ENCODE measurements at places on chromosomes 2 and 18.

DNA sequence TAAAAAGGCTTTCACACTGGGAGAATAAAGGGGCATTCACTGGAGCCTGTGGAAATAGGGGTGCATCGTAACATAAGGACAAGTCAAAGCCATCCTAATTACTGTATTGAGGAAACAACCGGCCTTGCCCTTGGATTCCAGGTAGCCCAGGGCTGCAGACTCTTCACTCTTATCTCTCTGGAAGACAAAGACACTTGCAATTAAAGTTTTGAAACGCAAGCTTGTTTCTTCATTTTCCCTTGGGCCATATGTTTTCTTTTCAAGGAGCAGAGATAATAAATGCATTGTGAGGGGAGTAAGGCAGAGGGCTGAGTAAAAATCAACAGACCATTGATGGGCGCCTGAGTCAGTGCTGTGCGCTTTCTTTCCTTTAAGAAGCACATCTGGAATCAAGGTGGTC, 11.5 kb downstream of the TNFRSF11A start:
- no peak for DNase-seq

GRCh38 chr18:64090876-64091275, 58.0 kb downstream of the LINC00305 start:
- no peak for DNase-seq

DNA sequence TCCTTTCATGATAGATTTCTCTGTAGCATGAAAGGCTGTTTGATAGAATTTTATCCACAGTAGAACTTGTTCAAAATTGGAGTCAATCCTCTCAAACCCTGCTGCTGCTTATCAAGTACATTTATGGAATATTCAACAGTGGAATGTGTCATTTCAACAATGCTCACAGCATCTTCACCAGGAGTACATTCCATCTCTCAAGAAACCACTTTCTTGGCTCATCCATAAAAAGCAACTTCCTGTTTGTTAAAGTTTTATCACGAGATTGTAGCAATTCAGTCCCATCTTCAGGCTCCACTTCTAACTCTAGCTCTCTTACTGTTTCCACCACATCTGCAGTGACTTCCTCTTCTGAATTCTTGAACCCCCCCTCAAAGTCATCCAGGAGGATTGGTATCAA, 29.4 kb downstream of the PDCL3 start:
- no peak for DNase-seq

GRCh38 chr18:46344416-46345180, 240.4 kb downstream of the HAUS1 start:
- no peak for DNase-seq

DNA sequence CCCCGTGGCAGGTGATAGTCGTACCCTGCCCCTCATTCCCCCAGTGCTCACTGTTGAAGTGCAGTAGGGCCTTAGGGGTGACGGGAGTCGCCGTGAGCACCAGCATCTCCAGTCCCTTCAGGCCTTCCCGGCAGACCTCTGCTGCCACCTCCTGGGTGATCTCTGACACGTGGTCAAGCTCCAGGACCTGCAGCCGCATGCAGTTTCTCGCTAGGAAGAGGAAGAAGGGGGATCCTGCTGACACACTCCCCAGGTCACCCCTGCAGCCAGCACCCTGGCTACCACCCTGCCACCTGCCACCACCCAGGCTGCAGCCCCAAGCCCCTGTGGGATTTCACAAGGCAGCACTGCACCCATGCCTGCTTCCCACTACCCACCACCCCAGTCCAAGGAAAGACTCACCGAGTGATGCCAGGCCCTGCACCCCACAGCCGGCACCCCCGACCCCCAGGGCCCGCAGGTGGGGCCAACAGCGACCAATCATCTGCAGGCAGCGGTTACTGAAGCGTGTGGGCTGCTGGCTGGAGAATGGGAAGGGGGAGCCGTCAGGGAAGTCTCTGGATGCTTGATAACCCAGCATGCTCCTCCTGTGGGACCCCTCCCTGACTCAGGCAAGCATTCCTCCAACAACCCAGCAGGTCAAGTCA, 23.8 kb downstream of the FBXO41 start:
- peak; percentile 10 for DNase-seq

GRCh38 chr2:192072261-192072660, 122.5 kb downstream of the TMEFF2 start:
- no peak for DNase-seq

- no peak for DNase-seq
Observed at GRCh38 chr2:21860907-21861306, 737.1 kb downstream of the TDRD15 start.

GRCh38 chr2:240277073-240277806, 136.8 kb upstream of the OTOS start:
- DNase-seq, result peak; percentile 48

DNA sequence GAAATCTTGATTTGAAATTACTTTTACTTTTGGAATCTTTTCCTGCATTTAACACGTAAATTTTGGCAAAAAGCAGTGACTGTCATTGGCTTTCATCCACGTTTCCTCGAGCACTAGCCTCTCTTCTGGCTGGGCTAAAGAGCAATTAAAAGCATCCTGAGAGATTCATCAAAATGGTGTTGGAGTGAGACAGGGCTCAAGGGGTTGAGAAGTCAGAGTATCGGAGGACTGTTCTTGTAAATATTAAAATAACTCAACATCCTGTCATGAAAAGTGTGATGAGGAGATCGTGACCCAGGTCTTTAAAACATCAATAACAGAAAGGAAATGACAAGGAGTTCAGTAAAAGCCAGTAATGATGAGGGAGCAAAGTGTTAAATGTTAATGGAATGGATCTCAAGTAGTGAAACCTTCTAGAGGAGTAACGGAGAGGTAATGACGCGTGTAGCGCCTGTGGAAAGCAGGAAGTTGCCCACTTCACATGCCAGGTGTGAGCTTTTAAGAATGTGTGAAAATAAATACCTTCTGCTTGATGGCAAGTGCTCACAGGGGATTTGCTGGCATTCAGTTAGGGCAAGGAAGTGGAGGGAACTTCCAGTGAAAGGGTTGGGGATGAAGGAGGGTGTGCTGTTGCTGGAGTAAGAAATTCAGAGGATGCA, 754.4 kb downstream of the ADCYAP1 start:
- DNase-seq, result no peak

DNA sequence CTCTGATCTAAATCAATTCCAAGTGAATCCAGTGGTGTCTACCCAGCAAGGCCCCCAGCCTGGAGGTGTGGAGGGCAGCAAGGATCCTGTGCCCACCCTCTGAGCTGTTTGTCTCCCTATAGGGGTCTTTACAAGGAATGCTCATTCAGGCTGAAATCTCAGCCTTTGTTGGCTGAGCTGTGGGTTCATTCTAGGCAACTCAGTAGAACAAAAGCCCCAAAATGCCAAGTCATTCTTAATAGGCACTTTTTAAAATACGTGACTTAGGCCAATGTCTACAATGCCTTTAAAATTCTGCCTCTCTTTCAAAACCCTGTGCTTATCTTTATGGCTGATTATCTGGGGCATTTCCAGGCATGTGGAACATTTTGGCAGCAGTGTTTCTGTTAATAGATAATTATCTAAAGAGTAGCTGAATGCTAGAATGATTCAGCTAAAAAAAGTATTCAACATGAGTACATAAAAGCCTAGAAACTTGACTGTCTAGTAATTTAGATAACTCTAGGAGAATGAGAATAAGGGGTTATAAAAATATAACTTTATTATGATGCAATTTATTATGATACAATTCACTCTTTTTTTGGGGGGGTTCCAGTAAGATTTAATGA, 7.4 kb downstream of the UGT1A6 start:
- peak; percentile 96 for DNase-seq

DNA sequence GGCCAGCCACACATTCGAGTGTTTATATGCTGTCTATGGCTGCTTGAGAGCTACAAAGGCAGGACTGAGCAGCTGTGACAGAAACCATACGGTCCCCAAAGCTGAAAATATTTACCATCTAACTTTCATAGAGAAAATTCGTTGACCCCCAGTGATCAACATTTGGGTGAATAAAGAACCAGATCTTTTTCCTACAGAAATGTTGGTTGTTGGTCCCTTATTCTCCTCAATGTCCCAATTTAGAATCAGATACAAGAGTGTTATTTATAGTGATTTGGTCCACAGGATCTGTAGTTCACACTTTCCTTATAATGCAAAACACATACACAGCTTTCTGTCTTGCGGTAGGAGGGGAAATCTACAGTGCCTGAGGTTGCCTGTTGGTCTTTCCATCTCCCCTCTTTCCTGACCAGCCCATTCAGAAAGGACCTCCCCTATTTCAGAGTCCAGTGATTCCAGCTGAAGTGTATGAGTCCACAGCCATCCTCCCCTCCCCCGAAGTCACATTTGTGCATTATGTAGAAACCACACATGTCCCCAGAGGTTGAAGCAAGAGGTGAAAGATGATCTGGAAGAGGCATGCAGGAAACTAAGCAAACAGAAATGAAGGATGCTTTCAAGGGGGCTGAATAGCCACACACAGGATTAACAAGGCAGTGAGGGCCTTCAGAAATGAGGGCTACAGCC, 61.9 kb downstream of the SPRED2 start:
- no peak for DNase-seq

DNA sequence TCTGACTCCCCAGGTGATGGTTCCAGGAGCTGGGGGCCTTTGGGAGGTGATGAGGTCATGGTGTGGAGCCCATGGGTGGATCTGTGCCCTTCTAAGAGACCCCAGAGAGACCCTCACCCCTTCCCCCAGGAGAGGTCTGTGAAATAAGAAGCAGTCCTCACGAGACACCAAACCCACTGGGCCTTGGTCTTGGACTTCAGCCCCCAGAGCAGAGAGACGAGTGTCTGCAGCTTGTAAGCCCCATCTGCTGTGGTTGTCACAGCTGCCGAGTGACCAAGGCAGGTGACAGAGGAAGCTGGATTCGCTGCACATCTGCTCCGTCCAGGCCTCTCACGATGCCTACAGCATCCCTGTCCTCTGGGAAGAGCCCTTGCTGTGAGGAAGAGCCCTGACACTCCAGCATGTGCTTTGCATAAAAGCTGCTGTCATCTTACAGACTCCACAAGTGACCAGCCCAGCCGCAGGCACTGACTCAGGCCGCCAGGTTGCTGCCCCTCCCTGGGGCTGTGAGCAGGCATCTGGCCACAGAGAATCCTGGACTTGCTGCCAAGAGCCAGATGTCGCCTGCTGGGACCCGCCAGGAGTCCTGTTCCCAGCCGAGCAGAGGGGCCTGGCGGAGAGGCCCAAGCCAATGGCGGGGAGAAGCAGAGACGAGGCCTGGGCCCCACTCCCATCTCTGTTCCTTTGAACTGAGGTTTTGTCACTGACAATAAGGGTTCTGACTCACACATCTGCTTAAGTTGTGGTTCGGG, 150.8 kb downstream of the PXDN start:
- no peak for DNase-seq

DNA sequence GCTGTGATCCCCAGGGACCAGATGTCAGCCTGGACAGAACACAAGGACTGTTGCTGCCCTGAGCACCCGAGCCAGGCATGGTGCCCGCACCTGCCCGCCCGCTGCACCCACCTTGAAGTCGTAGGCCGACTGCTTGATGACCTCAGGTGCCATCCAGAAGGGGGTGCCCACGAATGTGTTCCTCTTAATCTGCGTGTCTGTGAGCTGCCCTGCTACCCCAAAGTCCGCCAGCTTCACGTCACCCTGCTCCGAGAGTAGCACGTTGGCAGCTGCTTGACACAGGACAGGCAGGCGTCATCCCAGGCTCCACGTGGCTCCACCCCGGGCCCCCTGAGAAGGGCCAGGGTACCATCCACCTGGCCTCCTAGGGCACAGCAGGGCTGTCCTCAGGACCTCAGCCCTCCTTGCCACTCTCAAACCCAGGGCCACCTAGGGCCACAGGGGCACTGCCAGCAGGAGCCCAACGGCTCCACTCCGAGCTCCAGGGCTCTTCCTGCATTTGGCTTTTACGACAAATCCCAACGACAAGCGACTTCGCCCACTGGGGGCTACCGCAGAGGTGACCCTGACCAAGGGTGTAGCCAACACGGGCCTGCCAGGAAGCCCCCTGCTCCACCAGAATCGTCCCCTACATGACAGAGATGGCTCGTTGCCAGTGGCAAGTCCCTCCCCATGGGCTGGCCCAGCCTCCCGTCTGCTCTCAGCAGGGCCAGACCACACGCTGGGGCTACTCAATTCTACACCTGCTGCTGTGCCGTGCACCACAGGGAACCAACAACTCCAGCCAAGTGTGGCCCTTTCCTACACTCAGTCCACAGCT, 9.0 kb downstream of the STK25 start:
- DNase-seq, result no peak

- DNase-seq, result peak; percentile 71
Observed at GRCh38 chr2:238286551-238286950, 1.9 kb downstream of the PER2 start.

DNA sequence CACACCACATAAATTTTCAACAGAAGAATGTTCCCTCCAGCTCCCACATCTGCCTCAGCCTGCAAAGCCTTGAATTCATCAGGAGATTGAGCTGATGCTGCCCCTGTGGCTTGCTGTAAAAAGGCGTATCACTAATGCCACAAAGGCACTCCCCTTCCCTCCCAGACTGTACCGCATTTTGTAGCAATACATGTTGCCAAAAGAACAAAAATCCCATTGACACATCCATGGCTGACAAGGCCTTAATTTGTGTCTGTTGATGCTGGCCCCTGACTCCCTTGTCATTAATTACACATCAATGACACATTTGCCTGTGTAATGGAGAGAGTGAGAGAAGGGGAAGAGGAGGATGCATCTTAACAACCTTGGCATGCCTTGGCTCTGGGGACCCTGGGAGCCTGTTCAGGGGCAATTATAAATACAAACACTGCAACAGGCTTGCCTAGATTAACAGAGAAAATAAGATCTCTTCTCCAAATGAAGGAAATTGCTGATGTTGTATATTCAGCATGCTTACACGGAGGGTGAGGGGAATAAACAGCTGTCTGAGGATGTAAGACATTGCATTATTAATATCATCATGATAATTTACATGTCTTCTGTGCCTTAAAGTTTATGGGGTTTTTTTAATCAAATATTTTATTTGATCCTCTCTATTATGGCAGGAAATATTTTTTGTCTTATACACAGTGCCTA, 264.0 kb downstream of the SUCLG1 start:
- DNase-seq, result no peak

GRCh38 chr2:24816404-24816803, 23.2 kb downstream of the CENPO start:
- DNase-seq, result no peak

GRCh38 chr2:201342923-201343322, 14.2 kb downstream of the FLACC1 start:
- DNase-seq, result no peak

DNA sequence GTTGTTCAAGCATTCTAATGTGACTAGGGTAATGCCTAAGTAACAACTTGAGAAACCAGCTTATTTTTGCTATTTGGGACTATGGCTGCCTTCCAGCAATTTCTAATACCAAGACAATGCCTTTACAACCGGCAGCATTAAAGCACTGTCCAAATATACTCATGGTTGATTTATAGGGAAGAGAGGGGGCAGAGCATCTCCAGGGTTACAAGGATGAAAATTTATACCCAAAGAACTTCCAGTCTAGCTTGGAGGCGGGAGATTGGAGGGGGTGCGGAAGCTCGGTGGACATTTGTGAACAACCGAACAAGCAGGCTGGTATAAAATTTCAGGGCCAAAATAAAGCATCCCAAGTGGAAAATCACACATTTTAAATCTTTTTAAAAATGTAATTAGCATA, 294.9 kb upstream of the STON1 start:
- no peak for DNase-seq

DNA sequence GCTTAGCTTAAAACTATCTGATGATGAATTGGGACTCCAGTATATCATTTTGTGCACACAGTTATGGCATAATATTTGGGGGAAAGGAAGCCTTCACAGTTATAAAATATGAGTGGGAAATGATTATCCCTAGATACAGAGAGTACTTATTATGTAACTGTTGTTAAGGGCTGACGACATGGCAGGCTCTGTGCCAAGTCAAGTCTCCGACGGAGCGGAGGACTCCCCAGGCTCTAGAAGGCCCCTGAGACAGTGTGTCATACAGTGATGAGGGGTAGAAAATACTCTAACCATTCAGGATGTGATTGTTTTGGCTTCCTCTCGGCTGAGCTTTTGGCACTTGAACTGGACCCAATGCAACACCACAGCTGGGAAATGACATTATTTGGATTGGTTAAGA, 211.8 kb downstream of the SLC8A1 start:
- DNase-seq, result peak; percentile 87

Measured in AG09309 (cell line).